ENCODE measurements at places on chromosomes 11 and 22. TPM values are rescaled to one million over a fixed set of nuclear protein-coding genes. Genes with fewer than 3 reads are reported as not detected.

- DNase-seq: no peak
These were observed 7.1 kb downstream of the MUC2 start for GRCh38 chr11:1081601-1082311.

DNA sequence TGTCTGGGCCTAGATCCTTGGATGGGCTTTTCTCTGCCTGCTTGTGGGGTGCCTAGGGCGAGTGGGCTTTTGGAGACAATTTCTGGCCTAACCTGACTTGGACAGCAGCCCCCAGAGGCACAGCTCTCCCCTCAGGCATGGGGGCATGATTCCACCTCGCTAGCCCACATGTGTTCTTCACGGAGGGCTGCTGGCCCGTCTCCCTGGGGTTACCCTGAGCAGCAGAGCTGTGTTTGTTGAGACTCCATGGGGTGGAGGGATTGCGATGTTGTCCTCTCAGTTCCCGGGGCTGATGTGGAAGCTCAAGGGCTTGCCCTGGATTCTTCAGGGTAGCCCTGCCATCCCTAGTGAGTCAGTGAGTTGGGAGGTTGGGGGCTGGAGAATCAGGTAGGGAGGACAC, 2.4 kb upstream of the LRRC75B start:
- DNase-seq: no peak

DNA sequence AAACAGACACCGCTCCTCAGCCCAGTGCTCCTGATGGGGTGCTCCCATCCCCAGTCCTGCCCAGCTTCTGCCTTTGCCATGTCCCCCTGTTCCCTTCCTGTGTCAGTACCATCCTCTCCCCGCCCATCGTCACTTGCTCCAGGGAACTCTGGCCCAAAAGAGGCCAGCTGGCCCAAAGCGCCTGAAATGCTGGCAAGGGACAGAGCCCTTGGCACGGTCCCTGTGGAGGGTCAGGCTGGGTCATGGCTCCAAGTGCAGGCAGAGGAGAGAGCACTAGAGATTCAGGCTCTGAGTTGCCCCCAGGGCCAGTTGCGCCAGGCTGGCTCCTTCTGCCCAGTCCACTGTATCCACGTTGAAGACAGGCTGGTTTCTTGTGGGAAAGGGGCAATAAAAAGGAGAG, 8.4 kb upstream of the HDHD5 start:
- DNase-seq: no peak

DNA sequence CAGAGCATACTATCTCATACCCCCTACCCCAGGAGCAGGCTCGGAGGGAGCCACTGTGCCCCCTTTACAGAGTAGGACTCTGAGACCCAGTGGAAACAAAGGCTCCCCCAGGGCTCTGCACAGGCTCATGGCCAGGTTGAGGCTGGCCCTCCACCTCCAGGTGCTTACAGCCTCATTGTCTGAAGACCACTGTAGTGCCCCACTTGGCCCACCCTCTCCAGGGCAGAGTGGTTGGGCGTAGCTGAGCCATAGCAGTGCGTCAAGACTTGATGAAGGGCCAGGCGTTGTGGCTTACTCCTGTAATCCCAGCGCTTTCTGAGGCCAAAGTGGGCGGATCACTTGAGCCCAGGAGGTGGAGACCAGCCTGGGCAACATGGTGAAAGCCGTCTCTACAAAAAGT, 1.7 kb downstream of the ANKRD13D start:
- no peak for DNase-seq

GRCh38 chr22:27336151-27337090, 465.1 kb downstream of the MN1 start:
- no peak for DNase-seq

DNA sequence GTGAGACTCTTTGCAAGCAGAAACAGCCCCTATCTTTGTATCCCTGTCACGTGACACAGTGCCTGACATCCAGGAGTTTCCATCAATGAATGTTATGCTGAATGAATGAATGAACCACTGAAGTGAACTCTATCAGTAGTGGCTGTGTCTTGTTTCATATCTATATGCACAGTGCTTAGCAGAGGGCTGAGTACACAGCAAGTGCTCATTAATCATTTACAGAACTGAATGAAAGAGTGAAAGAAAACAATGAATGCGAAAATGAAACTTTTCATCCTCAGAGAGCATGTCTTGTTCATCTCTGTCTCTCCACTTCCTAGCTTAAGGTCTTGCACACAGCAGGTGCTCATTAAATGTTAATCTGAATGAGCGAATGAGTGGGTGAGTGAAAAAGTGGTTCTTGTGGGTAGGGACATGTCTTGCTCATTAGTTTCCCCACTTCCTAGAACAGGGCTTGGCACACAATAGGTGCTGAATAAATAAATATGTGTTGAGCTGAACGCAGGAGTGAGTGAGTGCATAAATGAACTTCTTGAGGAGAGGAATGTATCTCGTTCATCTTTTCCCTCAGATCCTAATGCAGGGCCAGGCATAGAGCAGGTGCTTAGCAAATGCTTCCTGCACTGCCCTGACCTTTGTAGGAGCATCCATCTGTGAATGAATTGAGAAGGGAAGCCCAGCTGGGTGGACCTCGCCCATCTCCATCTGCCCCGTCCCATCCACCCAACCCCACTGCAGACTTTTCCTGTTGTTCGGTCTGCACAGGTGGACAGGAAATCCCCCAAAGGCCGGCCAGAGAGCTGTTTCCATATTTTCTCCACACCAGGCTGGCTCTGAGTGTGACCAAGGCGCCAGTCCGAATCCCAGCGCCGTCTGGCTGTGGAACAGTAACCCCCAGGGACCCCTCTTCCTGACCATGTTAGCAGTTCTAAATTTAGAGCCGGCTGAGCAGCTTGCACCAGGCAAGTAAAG, 113.4 kb upstream of the CRYBB3 start:
- no peak for DNase-seq

DNA sequence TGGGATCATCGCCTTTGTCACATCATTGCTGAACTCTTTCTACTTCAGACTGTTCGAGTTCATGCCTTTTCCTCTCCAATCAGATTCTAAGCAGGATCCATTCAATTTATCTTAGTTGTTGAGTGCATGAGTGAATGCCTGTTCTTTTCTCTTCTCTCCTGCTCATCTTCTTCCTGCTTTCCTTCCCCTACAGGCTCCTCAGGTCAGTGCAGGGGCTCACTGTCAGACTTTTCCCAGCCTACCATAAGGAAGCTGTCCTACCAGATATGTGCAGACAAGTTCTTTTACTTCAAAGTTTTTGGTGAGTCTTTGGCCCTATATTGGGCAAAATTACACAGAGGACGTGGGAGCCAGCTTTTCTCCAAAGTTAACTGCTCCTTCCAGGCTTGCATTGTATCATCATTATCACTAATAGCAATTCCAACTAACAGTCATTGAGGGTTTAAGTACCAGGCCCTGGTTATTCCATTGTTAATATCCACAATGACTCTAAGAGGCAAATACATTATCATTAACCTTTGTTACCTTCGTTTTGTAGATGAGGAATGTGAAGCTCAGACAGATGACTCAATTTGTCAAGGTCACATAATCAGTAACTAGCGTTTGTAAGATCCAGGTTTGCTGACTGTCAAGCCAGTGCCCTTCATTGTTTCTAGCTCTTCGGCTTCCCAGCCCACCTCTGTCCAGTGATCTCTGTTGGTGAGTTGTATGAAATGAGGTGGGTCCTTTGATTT, 30.4 kb downstream of the OR6Q1 start:
- DNase-seq: no peak

The OR52E2 gene
- total RNA-seq: not detected

The NRXN2 gene
- total RNA-seq: not detected

The SCUBE2 gene
- 3.8 TPM for total RNA-seq

The C22orf39 gene
- 15.8 TPM for total RNA-seq

Measured in esophagus squamous epithelium (tissue), 5 donors.